ENCODE measurements at places on chromosomes 16 and 17.
A peak's percentile ranks its signal among the peaks of the same experiment; 100 is the strongest.

- DNase-seq: no peak
Observed at GRCh38 chr17:60354223-60354622, 37.7 kb downstream of the USP32 start.

DNA sequence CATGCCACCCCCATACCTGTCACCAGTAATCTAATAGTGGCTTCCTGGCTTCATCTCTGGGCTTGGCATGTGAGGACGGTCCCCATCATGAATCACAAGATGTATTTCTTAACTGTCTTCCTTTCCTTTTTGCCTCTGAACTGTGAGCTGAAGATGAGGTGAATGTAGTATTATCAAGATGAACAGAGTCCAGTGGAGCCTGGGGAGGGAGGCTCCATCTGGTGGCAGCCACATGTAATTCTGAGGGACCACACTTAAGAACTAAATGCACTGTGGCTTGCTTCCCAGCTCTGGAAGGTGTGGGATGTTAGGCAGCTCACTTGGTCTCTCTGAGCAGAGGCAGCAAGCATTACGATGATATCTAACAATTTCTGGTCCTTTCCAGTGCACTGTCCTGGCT is 354.9 kb upstream of the ASIC2 start:
- peak; percentile 35 for DNase-seq

GRCh38 chr16:20040011-20040410 is 33.7 kb downstream of the GPR139 start:
- DNase-seq: no peak

DNA sequence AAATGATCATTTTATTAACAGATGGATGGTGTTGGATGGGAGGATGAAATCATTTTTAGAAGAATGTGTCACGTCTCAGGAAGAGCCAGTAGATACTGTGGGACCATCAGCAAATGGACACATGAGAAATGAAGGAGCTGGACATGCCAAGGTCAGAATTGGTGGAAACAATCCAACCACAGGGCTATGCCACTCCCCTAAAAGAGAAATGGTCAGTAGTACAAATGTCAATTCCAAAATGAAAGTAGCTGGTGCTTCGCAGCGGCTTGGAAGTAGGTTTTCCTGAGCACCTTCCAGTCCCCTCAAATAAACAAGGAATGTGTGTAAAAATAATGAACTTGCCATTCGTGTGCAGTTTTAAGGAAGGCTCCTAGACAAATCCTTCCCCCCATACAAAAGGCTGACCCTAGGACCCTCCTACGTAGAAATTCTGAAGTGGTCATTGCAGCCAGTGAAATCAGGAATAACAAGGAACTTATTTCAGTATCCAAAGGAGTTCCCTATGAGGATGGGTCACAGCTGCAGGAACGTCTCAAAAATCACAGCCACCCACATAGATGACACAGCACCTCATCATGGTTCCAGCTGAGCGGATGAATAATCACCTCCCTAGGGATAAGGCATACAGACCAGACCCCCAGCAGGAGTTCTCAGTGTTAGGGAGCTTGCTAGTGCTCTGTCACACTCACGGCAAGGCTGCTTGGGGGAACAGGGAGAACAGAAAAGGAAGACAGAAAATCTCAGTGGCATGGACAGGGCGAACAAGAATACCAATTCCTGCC is 239.2 kb downstream of the HS3ST3A1 start:
- DNase-seq: no peak

DNA sequence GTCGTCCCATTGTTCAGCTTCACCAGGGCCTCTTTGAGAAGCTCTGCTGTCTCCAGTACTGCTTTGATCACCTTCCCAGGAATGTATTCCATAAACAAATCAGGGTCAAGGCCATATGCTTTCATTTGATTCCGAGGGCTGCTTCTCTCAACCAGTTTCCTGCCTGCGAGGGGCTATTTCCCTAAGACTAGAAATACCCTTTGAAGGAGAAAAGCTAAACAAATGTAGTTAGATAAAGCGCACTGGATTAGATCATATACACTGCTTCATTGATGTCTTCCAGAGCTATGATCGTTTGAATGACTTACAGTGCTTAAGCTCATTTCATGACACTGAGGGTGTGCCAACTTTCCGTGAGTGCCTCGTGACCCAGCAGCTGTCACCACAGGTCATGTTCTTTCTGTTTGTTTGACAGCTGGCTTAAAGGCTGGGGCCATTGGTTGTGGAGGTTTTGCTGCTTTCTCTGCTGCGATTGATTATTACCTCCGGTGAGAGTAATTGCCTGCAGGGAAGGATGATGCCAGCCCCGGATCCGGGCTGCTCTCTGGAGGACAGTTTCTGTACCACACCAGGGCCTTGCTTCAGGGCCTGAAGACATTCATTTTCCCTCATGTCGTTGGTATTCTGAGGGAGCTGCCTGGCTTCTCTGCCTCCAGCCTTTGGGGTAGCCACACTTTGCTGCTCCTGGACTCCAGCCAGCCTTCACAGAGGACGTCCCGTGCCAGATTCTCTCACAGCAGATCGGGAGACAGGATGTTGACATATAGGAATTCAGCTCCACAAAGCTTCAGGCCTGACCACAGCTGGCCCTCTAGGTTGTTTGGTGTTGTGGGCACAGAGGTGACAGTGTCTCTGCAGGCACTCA is 3.9 kb downstream of the TIMM22 start:
- peak; percentile 72 for DNase-seq

- DNase-seq: no peak
Observed at GRCh38 chr17:44155488-44155887, 13.8 kb downstream of the HROB start.

DNA sequence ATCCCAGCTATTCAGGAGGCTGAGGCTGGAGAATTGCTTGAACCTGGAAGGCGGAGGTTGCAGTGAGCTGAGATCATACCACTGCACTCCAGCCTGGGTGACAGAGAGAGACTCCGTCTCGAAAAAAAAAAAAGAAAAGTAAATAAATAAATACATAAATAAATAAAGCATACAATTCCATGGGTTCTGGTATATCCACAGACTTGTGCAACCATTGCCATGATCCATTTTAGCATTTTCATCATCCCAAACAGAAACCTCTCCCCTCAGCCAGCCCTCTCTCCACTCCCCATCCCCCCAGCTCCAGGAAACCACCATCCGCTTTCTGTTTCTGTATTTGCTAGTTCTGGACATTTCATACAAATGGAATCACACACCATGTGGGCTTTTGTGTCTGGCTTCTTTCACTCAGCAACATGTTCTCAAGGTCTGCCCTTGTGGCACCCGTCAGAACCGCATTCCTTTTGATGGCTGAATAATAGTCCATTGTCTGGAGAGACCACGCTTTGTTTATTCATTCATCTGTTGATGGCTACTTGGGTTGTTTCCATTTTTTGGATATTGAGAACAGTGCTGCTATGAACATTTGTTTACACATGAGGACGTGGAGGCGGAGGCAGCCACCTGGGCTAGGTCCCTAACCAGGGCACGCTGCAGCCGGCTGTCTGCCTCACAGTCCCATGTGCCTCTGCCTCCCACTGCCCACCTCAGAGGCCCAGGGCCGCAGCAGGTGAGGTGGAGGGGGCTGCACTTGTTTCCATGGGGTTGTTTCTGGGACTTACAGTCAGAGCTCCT is 76.2 kb downstream of the NT5M start:
- no peak for DNase-seq

GRCh38 chr17:64320613-64321553 is 57.8 kb upstream of the TEX2 start:
- DNase-seq: peak; percentile 67

- no peak for DNase-seq
Observed at GRCh38 chr16:13084331-13084730, 182.9 kb downstream of the SHISA9 start.

DNA sequence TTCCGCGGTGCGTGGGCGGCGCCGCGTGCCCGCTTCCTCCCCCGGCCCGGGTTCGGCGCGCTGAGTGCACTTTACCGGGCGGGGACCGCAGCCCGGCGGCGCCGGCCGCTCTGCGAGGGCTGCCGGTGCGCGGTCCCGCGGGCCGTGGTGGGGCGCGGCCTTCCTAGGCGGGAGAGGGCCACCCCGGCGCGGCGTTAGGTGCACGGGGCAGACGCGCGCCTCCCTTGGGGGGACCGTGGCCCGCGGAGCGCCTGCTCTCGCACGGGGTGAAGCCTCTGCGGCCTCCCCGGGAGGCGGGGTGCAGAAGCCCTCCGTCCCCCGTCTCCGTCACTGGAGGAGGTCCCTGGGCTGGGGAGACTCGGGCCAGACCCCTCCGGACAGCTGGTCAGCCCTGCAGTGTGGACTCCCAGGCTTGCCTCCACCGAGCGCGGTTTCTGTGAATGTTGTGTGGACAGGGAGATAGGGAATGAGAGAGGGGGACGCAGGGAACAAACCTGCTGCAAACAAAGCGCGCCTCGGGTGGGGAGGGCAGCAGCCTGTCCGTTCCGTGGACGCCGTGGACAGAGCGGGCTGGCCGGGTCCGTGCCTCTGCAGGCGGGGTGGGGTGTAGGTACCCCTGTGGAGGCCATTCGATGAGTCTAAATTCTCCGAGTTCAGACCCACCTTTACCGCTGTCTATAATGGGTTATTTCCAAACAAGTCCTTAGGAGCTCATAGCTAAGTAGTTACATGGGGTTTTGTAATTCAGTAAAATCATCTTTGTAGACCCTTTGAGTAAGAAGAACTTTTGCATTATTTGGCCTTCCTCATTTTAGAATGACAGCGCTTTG is 721 bp downstream of the TBCD start:
- DNase-seq: peak; percentile 55

DNA sequence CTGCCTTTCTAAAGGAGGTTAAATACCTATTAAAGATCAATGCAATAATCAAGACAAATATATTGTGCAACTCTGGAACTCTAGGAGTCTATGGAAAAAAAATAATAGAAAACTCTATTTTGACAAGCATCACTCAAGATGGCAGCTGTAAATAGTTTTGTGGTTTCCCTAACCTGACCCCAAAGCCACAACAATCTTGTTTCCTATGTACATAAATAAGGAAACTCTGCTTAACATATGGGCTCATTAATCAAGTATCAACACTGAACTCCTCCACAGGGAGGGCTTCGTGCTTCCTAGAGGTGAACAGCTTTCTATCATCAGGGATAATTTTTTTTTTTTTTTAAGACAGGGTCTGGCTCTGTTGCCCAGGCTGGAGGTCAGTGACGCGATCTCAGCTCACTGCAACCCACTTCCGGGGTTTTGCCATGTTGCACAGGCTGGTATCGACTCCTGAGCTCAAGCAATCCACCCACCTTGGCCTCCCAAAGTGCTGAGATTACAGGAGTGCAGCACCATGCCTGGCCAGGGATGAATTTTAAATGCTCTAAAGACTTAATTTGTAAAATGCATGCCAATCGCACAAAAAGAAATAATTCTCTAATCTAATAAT is 42.5 kb downstream of the ARHGAP17 start:
- no peak for DNase-seq

DNA sequence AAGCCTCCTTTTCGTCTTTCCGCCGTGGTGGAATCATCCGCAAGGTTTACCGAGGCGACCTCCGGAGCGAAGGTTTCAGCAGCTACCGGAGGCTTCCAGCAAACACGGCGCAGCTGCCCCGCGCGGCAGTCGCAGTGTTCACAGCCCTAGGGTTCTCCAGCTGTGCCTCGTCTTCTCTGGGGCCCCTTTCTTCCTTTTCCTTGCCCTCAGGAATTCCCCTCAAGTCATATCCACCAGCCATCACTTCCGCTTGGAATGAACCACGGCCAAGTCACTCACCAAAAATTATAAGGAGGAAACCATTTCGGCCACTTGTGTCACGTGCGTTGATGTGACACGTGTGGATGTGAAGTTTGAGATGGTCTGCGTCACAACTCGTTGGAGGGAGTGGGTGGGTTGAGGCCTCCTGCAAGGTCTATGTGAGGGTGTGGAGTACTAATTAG is 636 bp upstream of the ERN1 start:
- no peak for DNase-seq

- no peak for DNase-seq
Observed at GRCh38 chr16:83969771-83970429, 1.9 kb downstream of the NECAB2 start.

DNA sequence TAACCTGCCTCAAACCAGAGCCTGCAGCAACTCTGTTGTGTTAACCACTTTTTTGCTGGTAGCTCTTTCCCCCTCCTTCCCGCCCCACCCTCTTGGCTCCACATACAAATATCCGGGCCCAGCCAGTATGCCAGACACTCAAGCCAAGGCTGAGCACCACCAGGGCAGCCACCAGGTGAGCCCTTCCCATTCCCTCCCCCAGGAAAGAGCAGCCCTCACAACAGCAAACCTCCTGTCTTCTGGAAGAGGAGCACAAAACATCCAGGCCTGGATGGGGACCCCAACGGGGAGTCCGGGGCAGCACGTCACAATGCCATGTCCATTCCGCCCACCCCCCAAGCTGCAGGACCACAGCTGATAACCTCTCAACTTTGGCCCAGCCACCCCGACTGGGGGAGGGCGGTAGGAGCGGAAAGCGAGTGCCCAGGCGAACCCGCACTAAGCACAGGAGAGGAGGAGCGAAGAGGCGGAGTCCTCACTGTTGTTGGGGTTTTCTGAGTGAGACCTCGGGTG is 757 bp downstream of the ORMDL3 start:
- DNase-seq: peak; percentile 40

- no peak for DNase-seq
Observed at GRCh38 chr16:20940871-20941635, 40.5 kb downstream of the LYRM1 start.

- DNase-seq: no peak
Observed at GRCh38 chr17:83000738-83001137, 78.7 kb upstream of the METRNL start.

DNA sequence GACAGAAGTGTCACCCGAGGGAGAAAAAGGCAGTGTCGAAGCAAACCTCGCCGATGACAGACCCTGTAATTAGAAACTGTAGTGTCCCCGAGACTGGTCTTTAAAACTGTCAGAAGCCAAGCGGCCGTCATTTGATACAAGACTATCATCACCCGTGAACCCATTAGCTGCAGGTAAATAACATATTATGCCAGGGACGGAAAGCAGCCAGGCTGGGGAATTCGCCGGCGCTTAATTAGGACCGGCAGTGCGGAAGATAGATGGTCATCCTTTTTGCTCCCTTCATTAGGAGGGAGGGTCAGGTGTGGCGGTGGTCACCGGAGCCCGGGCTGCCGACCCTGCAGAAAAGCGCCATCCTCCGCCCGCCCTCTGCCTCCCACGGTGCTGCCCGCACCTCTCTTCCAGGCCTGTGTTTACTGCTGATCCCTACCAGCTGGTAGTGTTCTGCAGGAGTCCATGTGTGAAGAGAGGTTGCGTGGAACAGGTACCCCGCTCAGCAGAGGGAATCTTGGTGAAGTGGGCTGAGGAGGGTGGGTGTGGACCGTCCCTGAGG is 109.4 kb upstream of the GSE1 start:
- DNase-seq: no peak
